ENCODE measurements at places on chromosomes 3 and 15. TPM values are rescaled to one million over a fixed set of nuclear protein-coding genes. Genes with fewer than 3 reads are reported as not detected.

Gene IL12A
- 1.0 TPM for polyA plus RNA-seq

Gene SCAANT1
- polyA plus RNA-seq = 1.2 TPM

Gene CHCHD6
- polyA plus RNA-seq = 24.0 TPM

Gene VEPH1
- polyA plus RNA-seq = 68.0 TPM

Gene GOLGA6D
- polyA plus RNA-seq = not detected

Gene IVD
- polyA plus RNA-seq = 76.8 TPM

Gene VGLL3
- polyA plus RNA-seq = 5.2 TPM

Gene TRMT10C
- 29.7 TPM for polyA plus RNA-seq

Gene AQP9
- polyA plus RNA-seq = 0.34 TPM

Gene HOMER2
- polyA plus RNA-seq = 29.1 TPM

Gene GCHFR
- polyA plus RNA-seq = 25.2 TPM

Gene RAB27A
- 17.9 TPM for polyA plus RNA-seq

Gene MTHFS
- polyA plus RNA-seq = 35.4 TPM

DNA sequence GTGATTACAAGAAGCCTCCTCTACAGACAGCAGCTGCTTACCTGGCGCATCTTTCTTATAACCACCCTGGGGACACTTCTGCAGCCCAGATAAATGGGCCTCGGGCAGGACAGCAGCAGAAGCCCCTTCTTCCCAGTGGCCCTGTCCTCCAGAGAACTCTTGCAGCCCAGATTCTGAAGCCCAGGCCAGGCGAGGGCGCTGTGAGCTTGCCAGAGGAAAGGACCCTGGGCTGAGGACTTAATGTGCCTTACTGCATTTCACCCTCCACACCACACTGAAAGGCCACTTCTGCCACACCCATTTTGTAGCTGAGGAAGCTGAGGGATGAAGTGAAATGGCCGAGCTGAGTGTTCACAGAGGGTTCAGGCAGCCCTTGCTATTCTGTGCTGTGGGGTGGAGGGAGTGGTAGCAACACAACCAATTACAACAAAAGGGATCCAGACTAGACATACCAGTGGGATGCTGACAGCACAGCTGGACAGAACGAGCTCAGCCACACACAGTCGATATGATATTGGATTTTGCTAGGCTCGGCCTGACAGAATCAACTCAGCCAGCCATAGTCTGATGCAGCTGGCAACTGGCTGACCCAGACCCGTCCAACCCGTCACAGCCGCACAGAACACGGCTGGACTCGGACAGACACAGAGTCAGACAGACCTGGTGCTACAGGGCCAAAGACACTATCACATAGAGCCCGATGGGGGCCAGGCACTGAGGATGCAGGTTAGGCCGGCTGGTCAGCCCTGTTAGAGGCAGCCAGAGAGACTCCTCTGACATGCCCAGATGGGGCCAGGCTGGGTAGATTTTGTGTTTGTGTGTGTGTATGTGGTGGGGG lies 7.3 kb downstream of the ACOX2 start:
- DNase-seq = no peak

- no peak for DNase-seq
Measured at GRCh38 chr3:140770977-140771667, 93.3 kb downstream of the TRIM42 start.

GRCh38 chr15:65963911-65964482 lies 94.7 kb downstream of the RAB11A start:
- DNase-seq = no peak

- no peak for DNase-seq
Measured at GRCh38 chr3:100641471-100642032, 32.2 kb downstream of the ADGRG7 start.

DNA sequence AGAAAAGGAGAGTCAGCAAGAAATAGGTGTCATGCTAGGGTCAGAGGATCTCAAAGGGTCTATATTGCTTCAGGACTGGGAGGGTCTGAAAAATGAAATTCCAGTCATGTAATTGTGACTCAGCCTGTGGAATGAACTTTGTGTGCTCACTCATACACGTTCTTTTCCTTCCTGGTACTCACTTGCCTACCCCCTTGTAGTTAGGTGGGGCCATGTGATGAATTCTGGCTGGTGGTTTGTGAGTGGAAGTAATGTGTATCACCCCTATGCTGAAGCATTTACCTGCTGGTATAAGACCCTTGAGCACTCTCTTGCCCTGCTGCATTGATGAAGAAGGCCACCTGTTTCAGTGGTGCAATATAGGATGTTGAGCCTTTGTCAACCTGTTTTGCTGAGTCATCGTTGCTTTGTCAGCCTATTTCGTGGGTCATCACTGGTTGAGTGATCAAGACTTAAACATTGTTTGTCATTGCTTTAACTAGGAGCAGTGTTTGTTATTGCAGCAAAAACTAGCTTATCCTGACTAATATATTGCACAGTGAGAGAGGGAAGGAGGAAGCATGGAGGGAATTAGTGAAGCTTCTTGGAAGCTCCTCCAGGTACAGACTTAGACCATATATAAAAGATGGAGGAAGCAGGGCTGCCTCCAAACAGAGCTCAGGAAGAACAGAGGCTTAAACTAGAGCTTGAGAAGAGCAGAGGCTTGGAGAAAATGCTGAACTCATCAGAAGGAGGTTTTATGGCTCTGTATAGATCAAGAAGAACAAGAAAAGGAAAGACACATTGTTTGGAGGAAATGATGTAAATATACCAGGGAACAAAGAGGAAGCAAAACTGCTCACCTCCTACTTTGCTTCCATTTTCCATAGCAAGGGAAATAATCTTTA lies 28.9 kb downstream of the TLNRD1 start:
- DNase-seq = no peak

- DNase-seq = peak; percentile 24
Measured at GRCh38 chr15:38253351-38253781, 730 bp downstream of the SPRED1 start.

GRCh38 chr3:107579371-107579770 lies 56.6 kb downstream of the BBX start:
- no peak for DNase-seq

- DNase-seq = no peak
Measured at GRCh38 chr3:170259907-170260306, 37.7 kb downstream of the PRKCI start.

DNA sequence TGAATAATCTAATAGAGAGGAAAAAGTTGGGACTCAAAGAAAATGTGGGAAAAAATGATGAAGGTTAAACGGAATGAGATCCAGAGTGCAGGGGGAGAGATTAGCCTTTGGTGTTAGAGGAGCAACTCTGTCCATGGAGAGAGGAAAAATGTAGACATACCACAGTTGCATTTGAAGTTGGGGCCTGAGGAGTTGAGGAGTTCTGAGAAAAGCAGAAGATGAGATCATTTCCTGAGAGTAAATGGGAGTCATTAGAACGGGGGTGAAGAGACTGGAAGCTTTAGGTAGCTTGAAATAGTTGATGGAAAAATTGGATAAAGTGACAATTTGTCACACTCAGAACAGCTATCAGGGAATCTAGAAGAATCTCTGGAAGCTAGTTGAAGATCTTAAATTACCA lies 7.3 kb downstream of the CCR5AS start:
- DNase-seq = no peak

DNA sequence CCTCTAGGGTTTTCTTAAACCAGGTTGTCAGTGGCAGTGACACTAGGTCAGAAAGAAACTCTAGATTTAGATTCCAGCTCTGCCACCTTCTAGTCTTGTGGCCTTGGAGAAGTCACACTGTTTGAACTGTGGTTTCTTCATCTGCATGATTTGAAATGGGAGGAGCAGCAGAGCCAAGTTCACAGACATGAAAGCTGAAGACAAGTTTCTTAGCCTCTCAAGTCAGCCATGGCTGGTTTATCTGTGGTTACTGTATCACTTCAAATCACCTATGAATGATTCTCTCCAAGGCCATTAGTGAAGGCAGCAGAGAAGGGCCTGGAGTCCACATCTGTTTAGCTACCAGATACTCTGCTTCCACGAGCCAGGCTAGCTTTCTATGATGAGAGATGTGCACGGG lies 15.6 kb downstream of the CLEC3B start:
- no peak for DNase-seq

DNA sequence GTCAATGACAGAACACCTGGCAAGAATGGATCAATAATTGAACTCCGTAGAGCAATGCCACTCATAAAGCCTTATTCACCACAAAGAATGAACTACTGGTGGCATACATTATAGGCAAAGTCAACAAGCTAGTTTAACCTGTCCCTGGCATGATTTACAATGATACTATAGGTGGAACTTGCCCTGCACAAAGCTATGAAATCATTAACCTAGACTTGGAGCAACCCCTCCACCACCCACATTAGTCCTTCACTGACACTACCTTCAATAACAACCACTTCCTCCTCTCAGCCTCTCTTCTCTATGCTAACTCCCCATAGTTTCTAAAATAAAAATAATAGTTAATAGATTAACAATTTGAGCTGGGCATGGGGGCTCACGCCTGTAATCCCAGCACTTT lies 54.4 kb downstream of the ACAP2 start:
- peak; percentile 8 for DNase-seq

- no peak for DNase-seq
Measured at GRCh38 chr3:94159062-94159828, 96.4 kb downstream of the NSUN3 start.

- no peak for DNase-seq
Measured at GRCh38 chr3:194893121-194893987, 207.7 kb downstream of the FAM43A start.

GRCh38 chr15:60720493-60721256 lies 241.7 kb upstream of the ICE2 start:
- no peak for DNase-seq

DNA sequence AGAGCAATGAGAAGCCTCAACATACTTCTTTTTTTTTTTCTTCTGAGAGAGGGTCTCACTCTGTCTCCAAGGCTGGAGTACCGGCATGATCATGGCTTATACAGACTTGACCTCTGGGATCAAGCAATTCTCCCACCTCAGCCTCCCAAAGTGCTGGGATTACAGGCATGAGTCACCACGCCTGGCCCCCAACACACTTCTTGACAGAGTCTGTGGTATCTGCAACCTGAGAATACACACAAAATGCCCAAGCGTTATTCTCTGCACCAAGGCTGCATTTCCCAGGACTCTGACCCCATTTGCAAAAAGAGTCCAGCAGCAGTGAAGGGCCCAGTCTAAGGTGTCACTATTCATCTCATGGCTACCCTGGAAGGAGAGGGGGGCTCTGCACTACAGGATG lies 42.7 kb upstream of the BLM start:
- DNase-seq = no peak

DNA sequence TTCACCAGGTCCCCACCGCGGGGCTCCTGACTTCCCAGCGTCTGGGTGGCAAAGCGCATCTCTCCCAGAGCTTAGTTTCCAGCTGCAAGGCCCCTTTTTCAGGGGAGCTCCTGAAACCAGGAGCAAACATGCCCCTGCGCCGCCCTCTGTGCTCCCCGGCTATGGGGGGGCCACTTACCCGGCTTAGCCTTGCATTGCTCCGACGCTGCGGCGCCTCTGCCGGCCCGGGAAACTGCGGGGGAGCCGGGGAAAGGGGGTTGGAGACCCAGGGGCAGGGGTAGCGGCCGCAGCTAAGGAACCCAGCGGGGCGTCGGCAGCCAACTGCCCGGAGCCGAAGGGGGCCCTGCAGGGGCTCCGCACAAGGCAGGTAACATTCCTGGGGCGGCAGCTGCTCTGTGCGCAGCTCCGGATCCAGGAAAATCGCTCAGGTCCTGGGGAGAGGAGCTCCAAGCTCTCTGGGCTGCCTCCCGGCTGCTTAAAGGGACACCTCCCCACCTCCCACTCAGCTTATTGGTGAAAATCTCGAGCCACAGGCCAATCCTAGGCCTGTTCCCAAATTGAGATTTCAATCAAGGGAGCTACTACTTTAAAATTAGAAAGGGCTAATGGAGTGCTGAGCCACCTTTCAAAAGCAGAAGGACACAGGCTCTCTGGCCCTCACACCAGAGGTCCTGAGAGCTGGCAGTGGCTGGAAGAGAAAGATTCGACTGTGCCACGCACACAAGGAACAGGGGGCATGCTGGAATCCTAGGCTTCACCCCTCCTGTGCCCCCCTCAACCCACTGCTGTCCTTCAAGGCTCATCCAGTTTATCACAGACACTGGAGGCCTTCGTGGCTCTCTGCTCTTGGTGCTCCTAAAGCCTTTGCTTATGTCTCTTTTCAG lies 42.7 kb upstream of the PRICKLE2 start:
- no peak for DNase-seq

DNA sequence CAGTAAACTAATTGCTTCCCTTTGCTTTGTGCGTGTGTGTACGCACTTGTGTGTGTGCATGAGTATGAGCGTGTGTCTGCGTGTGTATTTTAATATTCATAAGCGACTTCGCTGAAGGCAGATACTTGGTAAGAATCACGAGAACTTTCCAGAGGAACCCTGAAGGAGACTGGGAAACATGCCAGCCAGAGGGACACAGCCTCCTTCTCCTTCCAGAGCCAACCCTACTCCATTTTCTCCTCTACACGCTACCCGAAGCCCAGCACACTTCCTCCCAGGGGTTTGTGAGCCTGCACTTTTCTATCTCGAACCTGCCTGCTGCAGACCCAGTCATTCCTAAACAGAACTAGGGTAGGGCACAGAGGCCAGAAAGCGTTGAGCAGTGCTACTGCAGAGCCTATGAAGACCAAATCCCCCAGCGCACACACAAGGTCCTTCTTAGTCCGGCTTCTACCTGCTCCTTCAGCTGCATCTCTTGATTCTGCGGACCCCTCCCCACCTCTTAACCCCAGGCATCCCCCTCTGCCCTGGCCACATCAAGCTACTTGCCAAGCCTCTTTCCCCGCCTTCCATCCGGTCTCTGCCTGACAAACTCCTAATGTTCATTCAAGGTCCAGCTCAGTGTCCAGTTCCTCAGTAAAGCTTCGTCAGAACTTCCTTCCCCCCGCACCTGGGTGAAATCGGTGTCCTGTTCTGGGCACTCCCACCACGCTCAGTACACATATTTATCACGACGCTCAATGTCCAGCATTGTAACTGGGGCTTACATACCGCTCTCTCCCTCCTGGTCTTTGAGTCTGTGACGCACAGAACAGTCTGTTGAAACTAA lies 191.8 kb downstream of the FAM43A start:
- no peak for DNase-seq

Measured in left renal pelvis (tissue), 4 donors.